ENCODE measurements at places on chromosomes 11 and 22.

GRCh38 chr11:123841174-123841573 lies 35.0 kb upstream of the OR6M1 start:
- DNase-seq, result no peak

DNA sequence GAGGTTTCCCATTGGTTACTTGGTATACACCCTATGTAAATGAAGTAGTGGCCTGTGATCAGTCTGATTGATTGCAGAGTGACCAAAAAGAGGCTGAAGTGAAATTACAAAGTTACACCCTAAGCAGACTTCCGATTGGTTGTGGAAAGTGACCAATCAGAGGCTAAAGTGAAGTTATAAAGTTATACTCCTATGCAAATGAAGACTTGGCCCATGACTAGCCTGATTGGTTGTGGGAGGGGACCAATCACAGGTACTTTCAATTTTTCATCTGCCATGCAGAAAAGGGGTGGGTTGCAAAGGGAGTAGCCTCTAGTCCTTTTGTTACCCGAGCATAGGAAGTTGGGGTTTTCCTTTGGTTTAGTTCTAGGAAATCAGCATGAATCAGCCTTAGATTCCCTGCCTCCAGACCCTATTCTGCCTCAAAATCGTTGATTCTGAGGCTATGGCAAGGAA lies 18.1 kb upstream of the CSTF3 start:
- no peak for DNase-seq

DNA sequence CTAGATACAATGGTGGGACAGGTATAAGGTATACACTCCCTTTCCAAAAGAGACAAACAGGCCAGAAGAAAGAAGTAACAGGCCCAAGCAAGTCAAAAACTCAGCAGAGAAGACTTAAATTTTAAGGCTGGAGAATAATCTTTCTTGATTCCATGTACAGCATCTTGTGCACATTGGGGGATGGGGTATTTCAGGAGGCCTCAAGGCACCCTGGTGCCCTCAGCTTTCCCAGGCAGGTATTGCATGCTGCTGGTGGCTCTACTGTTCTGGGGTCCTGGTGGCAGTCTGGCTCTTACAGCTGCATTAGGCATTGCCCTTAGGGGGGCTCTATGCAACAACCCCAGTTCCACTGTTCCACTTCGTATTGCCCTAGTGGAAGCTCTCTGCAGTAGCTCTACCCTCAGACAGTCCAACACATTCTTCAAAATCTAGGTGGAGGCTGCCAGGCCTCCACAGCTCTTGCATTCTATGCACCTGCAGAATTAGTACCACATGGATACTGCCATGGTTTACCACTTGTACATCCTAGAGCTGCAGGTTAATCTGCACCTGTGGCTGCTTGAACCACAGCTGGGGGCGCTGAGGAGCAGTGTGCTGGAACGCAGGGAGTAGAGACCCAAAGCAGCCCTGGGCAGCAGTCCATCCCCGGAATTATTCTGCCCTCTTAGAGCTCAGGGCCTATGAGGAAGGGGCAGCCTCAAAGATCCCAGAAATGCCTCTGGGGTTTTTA lies 4.2 kb upstream of the CTSC start:
- DNase-seq, result no peak

- no peak for DNase-seq
Observed at GRCh38 chr11:66409226-66409625, 11.6 kb upstream of the NPAS4 start.

- DNase-seq, result no peak
Observed at GRCh38 chr22:31091106-31091975, 10.2 kb downstream of the SMTN start.

DNA sequence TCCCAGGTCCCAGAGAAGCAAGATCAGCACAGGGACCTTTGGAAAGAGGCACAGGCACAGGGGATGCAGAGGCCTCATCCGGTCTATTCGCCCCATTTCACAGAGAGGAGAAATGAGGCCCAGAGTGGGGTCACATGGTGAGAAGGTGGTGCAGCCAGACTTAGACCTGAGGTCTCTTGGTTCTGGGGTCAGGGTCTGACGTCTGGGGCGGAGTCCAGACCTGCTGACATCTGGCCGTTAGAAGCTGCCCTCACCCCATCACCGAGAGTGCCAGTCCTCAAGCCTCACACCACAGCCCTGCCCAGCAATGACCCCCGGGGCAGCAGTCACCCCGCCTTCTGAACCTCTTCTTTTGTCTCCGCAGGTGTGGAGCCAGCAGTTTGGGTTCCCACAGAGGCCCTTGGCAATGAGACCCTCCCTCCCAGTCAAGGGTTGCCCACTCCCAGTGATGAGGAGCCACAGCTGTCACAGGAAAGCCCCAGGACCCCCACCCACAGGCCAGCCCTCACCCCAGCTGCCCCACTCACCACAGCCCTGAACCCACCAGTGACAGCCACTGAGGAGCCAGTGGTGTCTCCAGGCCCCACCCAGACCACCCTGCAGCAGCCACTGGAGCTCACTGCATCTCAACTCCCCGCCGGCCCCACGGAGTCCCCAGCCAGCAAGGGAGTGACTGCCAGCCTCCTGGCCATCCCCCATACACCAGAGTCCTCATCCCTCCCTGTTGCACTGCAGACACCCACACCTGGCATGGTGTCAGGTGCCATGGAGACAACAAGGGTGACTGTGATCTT lies 62.4 kb downstream of the OTOG start:
- no peak for DNase-seq

DNA sequence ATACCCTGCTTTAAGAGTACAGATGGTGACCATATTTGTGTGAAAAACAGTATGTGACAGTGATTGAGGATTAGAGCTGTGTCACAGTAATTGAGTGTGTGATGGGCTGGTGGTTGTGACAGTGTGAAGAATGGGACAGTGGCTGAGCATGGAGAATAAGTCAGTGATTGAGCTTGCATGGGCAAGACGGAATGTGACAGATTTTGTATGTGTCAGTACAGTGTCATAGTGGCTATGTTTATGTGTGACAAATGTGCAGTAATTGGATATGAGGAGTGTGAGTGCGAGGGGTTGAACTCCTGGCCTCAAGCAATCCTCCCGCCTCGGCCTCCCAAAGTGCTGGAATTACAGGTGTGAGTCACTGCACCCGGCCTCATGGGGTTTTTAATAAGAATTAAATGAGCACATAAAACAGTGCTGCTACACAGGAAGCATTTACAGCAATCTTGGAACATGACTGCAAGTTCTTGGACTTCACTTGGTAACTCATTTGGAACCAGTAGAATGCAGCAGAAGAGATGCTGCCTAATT lies 583 bp upstream of the RRAS2 start:
- no peak for DNase-seq

DNA sequence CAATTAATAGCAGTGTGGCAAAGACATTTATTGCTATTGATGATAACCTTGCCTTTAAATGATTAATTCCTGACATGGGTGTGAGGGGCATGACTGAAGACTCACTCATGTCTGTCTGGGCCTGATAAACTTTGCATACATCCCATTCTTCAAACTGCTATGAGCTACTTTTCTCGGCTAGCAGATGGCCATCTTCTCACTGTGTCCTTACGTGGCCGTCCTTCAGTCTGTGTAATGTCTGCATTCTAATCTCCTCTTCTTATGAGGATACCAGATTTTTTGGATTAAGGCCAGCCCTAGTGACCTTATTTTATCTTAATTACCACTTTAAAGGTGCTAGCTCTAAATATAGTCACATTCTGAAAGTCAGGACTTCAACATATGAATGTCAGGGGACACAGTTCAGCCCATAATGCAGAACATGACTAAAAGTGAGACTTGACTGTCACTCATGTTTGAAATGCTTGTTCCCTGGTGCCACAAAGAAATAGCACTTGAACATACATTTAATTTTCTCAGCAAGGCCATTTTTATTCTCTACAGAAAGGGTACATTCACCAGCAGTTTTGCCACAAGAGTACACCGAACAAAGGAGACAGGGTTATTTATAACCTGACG lies 32.3 kb downstream of the OR10A6 start:
- no peak for DNase-seq

DNA sequence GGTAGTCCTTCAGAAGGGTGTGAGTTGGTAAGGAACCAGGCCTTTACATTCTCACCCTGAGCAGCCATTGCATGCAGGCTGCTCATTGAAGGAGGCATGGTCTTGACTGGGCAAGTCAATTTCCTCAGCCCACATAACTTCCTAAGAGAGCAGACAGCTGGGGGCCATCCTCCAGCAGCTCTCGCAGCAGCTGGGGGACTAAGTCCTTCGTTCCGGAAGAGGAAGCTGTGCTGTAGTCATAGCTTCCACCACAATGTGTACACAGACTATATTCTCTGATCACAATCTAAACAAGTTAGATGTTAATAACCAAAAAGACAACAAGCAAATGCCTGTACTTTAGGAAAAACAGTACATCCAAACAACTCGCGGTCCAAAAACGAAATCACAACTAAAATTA lies 30.1 kb upstream of the MPPED1 start:
- DNase-seq, result no peak

All from stimulated activated CD8-positive, alpha-beta memory T cell treated with anti-CD3 and anti-CD28 coated beads, Interleukin-7, amount 100 ng/mL, for 1 hour (primary cell).